DMS53 (cell line): ENCODE measurements at places on chromosomes 6 and 20.

DNA sequence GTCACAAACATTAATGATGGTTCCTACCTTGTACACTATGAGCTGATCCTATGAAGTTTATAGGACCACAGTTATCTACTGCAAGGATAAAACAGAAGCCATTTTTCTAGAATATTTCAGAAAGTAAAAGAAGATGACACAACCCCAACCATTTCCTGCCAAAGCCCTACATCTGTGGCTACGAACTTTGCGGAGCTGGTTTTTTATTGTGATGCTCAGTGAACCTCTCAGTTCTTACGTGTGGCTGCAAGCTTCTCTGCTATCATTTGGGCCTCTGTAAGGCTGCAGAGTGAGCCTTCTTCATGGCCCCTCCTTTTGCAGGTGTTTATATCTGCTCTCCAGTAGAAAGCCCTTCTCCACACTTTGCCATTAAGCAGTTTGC is 17.8 kb upstream of the TAGAP start:
- no peak for DNase-seq

DNA sequence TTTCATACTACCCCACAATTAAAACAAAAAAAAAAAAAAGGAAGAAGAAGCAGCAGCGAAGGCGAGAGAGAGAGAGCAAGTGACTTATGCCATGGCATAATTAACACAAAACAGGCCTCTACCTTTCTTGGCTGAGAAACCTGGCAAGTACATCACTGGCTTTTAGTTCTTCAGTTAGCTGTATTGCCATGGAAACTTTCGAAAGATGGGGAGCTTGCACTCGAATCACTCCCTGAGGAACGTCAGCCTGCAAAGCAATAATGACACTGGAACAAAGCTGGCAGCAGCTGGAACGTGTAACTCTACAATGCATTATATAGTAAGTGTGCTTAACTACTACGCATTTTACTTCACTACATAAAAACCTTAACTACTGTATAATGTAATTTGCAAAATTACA is 126.1 kb downstream of the ARHGAP18 start:
- no peak for DNase-seq

DNA sequence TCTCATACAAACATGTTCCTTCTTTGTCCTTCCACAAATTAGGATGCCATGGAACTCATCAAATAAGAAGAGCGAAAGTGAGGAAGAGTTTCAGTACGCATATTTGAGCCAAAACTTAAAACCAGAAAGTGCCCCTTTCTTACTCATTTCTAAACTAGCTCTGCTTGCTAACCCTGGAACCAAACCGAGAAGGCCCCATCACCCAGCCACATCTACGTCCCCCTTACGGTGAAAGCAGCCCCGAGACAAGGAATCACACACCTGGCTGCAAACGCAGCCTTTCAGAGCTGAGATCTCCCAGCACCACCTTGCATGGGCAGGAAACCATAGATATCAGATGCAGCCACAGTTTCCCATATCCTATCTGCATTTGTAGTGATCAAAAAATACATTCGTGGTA is 28.5 kb downstream of the TRERF1 start:
- no peak for DNase-seq

GRCh38 chr6:132251711-132252110 is 149.6 kb downstream of the MOXD1 start:
- no peak for DNase-seq

DNA sequence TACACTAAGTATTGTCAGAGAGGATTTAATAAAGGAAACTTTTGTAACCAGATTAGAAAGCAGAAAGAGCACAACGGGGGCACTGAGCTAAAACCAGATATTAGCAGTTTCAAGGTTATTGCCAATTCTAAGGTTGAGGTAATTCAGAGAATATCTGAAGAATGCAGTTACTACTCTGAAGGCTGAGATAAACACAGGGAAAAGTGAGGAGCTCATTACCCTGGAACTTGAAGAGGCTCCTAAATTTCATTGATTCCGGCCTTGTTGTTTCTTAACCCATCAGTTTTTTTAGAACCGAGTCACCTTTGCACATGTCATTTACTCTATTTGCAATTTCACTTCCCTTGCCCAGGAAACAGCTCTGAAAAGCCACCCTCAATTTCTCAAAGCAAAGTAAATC is 72.4 kb upstream of the BTBD3 start:
- no peak for DNase-seq

DNA sequence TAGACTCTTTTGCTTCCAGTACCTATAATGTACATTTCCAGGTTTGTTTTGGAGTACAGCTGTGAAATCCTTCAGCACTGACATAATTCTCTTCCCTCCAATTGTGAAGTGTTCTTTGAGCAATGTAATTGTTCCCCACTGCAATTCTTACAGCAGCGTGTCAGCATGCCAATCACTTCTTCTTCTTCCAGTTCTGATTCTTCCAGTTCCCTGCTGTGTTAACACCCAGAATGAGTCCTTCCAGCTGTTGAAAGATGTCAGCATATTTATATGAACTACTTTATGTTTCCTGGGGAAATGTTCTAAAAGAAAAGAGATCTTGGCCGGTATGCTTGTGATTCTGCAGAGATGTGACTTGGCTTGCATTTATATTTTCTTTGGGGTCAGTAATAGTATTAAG is 213.9 kb downstream of the UNC5CL start:
- no peak for DNase-seq

GRCh38 chr6:146267447-146267846 is 238.6 kb downstream of the GRM1 start:
- DNase-seq = no peak

DNA sequence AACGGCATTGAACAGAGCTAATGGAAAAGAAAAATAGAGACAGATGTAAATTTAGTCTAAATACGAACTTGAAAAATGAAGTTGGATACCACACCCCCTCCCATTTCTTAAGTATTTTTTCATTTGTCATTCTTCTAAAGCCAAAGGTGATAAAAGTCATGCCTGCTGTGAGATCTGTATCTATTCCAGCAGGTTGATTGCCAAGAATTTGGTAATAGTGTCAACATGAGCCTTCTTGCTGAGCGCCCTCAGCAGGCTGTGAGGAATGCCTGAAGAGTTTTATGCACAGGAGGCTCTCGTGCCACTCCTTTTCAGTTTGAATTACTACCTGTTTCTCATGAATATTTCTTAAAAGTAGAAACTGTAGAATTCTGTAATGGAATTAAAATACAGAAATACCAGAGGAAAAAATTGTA is 165.4 kb downstream of the QKI start:
- DNase-seq = no peak

- no peak for DNase-seq
Observed at GRCh38 chr20:11234608-11235007, 560.8 kb upstream of the JAG1 start.

- no peak for DNase-seq
Observed at GRCh38 chr20:63814891-63815614, 16.0 kb downstream of the ZBTB46 start.

DNA sequence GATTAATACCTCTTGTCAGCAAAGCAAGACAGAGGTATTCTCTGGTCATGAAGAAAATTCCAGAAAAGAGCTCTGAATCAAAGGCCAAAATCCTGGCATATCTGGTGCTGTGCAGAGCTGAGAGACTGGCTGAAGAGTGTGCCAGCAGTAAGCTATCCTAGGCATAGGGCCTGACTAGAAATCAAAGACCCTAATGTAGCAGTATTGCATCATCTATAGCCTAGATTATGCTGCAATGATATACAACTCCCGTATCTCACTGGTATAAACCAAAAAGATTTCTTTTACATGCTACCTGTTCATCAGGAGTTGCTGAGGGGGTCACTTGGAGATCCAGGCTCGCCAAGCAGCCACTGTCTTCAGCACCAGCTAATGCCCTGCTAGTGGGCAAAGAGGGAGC is 30.9 kb upstream of the TRIM39 start:
- no peak for DNase-seq

GRCh38 chr6:135189344-135189743 is 8.2 kb downstream of the MYB start:
- no peak for DNase-seq

DNA sequence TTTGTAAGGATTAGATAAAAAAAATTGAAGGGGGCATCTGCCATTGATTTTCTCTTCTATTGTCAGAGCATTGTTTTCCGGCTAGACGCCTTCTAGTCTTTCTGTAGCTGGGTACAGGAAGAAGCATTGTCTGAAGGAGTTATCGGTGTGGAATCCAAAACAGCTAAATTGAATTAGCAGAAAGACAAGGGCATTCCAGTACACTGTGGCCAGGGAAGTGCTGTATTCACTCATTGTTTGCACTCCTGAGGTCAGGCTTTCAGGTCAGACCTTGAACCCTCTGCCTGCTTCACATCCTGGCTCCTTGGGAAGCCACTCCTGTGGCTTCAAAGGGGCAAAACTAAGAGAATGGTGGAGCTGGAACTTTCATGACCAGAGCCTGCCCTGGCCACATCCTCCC is 81.1 kb upstream of the SNAP25 start:
- no peak for DNase-seq

DNA sequence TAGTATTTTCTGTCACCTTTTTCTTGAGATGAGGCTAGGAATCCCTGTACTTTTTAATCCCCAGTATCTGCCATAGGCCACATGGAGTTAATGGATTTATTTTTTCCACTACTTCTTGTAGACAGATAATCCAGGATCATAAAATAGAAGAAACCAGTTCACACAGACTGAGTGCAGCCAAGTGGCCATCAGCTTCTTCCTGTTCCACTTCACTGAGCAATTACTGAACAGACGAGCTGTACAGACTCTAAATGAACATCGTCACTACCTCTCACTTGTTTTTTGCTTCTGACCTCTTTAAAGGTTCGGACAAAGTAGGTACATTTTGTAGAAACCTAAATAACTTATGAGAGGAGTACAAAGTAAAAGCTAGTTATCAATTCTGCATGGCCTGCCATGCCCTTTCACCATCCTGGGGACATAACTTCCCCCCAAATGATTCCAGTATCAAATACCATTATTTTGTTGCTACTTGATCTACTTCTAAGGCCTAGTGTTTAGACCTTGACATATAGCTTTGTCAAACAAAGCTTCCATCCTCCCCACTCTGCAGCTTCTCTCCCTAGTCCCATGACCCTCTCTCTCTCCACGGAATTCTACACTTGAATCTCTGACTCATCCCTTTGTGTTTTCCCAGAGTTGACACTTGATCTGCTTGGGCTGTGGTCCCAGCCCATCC is 34.4 kb upstream of the ARHGAP18 start:
- peak; percentile 92 for DNase-seq

DNA sequence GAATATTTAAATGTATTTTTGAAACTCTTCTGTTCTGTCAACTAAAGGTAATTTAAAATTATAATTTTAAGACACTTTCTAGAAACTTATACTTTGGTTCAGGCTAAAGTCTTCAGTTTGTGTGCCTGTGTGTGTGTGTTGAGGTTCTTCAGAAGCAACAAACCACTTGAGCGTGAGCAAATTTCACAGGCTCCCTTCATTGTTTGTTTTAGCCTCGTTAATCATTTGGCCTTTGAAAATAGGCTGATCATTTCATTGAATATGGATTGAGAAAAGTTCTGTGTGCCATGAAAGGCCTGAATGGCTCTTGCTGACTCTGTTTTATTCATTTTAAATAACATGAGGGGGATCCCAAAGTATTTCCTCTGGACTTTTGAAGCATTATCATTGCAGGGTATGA is 420.1 kb downstream of the CDKAL1 start:
- peak; percentile 76 for DNase-seq

DNA sequence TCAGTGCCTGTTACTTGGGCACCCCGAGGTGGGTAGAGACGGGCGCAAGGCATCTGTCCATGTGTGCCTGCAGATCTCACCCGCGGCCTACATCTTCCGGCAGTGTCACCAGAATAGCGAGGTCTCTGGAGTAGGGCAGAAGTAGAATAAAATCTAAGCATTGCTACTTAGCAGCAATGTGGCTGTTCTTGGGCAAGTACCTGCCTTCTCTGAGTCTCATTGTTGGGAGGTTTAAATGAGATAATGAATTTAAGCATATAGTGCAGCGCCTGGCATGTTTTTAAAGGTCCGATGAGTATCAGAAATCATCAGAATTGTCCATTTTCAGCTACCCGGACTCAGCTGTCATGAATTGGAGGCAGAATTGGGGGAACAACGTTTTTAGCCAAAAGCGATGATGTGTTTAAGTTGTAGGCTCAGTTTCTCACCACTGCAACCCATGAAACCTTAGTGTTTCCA is 800 bp downstream of the ABCC10 start:
- DNase-seq = peak; percentile 80

- no peak for DNase-seq
Observed at GRCh38 chr6:71194724-71195123, 93.9 kb upstream of the OGFRL1 start.

DNA sequence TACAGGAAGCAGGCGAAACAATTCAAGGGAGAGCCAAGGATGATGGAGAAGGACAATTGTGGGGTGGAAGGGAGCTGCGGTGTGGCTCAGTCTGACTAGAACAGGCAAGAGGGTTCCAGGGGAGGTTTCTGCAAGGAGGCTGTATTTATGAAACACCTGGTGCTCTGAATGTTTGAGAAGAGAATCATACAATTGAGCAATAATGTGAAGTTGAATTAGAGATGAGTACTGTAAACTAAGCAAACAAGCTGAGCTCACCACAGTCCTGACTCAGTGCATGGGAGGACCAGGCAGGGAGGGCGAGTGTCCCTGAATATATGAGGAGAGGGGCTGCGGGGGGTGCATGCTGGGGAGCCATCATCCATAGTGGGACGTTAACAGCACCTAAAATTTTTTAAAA is 279.7 kb downstream of the KIF16B start:
- DNase-seq = peak; percentile 70

DNA sequence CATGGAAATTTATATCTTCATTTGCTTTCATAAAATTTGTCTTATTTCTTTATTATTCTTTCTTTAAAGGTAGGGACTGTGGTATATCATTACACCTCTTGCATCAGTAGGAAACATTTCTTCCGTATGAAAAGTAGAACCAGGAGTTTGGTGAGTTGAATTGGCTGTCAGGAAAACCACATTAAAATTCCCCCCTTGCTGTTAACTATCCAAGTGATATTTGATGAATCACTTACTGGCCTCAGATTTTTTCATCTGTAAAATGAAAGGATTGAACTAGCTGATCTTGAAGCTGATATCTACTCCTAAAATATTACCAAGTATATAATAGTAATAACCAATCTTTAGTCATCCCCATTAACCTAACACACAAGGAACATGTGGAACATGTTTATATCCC is 460.9 kb downstream of the GJA1 start:
- no peak for DNase-seq

DNA sequence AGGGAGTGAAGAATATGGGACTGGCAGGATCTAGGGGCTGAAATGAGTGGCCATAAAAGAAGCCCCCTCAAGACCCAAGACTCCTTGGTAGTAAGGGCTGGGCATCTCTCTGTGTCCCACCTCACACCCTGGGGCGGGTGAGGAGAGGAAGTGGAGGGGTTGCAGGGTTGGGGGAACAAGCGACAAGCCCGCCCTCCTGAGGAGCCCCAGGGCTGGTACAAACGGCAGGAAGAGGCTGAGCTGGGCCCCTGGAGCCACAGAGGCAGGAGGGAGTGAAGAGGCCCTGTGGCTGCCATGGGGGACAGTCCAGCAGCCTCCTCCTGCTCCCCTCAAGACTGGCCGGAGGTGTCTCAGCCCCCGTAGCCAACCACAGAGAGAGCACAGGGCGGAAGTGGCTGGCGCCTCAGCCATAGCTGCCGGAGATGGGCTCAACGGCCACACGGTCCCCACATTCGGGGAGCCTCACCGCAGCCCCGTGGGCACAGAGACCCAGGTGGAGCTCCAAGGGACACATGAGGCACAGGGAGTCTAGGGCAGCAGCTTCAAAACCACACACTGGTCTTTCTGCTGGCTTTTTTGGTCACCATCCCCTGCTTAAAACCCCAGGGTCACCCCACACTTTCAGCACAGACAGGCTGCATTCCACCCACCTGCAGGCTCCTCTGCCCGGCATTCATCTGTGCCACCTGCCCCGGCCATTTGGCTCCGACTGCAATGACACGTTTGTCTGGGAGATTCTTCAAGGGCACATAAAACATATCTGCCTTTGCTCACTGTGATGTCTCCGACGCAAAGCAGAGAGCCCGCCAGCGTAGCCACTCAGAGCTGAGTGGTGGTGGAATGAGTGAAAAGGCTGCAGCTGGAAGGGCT is 524 bp downstream of the C20orf203 start:
- peak; percentile 55 for DNase-seq
